ENCODE measurements at places on chromosomes 6 and 20. TPM values are rescaled to one million over a fixed set of nuclear protein-coding genes. Genes with fewer than 3 reads are reported as not detected.

DNA sequence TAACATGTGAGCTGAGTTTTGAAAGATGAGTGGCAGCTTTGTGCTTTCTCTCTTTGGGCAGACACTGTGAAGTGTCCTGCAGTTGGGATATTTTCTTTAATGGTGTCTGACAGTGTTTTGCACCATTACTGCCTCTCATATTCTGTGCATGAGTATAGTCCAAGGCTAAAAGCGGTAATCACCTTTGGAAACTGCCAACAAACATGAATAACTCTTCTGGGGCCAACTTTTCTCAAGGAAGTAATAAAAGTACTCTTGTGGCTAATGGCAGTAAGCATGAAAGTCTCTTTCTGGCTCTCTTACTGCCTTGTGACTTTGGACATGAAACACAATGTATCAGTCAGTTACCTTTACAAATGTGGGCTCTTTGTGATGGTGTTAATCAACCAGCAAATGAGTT lies 91.7 kb upstream of the SOX4 start:
- no peak for DNase-seq

The SEMG1 gene
- not detected for total RNA-seq

DNA sequence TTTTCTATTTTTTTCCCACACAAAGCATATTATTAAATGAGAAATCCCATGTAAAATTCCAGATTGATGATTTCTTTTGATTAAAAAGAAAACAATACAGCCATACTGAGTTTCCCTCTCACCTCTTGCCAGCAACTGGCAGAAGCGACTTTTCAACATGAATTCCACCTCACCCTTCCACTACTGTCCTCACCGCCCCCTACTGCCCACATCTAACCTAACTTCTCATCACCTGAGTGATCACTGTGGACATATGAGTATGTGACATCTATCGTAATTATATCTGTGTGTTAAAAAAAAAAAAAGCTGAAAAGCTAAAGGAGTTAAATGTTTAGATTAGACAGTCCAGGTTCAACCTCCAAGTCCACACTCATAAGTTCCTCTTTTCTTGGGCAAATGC lies 528.6 kb downstream of the PRKN start:
- no peak for DNase-seq

DNA sequence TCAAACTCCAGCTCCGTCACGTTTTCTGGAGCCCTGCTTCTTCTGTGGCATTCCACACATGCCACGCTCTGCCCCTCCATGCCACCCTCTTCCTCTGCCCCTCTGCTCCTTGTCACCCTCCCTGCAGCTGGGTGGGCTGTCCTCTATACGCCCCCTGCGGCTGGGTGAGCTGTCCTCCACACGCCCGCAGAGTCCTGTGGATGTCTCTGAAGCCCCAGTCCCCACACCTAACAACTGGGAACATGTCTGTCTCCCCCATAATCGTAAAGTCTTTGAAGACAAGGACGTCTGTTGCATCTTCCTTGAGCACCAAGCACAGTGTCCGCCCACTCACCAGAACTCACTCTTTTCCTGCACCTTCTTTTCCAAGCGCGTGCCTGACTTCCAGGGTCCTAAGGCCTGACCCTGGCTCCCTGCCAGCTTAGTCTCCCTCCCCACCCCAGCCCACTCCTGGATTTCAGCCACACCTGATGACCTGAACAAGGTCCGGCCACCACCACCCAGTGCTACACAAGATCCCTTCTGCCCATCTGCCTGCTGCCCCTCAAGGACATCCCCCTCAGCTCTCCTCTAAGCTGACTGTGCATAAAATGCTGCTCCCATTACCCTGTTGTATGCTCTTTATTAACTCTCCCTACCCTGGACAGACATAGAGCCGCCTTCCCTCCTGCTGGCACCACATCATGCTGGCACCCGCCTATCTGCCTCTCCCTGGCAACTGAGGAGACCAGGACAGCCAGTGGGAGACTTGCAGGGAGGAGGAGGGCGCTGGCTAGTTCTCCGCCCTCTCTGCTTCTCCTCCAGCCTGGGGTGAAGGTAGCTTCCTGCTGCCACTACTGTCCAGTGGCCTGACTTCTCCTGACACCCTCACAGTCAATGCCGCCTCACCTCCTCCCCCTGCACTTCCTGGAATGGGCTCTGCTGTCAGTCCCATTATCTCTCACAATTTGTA lies 10.7 kb upstream of the PRR18 start:
- DNase-seq = peak; percentile 38

GRCh38 chr6:134723081-134723871 lies 226.6 kb downstream of the ALDH8A1 start:
- DNase-seq = peak; percentile 59

DNA sequence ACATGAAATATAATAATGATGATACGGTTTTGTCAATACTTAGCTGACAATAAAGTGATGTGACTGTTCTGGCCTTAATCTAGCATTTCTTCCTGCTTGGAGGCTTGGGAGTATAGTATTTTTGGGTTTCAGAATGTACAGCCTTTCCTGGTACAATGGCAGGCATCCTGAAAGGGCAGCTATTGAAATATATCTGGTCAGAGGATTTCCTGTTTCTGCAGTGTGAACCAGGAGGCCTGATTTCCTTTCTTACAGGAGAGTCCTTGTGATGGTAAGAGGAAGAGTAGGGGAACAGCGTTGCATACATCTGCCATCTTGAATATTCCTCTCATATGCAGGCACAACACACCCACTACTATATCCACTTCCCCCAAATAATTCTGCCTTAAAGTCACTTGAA lies 93.7 kb downstream of the MYO6 start:
- no peak for DNase-seq

The TRIM10 gene
- not detected for total RNA-seq

The GPR63 gene
- 0.07 TPM for total RNA-seq

- DNase-seq = no peak
Observed at GRCh38 chr20:59752704-59753460, 148.5 kb downstream of the PHACTR3 start.

The SNAI1 gene
- total RNA-seq = 0.62 TPM

The C20orf202 gene
- total RNA-seq = not detected

The IL20RA gene
- total RNA-seq = not detected

DNA sequence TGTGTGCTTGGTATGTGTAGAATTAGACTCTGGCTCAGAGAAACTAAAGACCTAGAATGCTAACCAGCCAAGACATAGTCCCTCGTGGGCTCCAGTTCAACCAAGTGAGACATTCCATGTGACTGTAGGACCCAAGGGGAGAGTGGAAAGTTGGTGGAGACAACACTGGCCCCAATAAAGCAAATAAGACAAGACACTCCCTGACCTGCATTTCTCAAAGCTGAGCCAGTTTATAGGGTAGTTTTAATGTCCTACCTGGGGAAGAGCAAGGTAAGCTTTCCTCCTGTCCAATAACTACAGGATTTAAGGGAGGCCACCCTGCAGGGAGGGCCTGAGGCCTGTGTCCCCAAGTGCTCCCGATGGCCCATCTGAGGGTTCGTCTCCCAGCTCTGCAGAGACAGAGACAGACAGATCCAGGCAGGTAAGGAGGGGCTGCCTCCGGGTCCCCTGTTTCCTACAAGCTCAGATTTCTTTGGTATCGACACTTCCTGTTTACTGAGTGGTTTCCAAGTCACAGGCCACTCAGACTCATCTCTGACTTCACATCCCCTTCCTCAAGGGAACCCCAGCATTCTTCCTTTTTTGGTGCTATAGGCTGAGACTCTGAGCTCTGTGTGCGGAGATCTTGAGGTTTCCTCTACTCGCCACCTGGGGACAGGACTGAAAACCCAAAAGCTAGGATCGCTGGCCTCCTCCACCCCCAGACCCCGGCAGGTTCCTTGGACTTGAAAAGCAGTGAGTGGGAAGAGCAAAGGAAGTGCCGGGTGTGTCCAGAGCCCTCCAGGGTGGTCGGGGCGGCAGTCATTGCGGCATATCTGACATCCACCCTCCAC lies 92.4 kb downstream of the PRND start:
- DNase-seq = peak; percentile 21

GRCh38 chr20:63238514-63239125 lies 2.9 kb downstream of the BIRC7 start:
- no peak for DNase-seq

DNA sequence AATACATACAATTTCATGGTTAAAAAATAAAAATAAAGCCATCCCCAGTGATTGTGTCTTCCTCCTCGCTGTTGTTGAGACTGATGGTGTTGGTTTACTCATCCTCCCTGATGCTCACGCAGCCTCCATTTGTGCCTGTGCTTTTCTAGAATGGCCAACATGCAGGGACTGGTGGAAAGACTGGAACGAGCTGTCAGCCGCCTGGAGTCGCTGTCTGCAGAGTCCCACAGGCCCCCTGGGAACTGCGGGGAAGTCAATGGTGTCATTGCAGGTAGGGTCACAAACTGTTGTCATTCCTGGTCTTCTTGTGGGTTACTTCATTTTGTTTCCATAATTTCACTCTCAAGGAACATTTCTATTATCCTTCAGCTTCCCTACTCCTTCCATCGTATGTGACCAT lies 28.0 kb downstream of the CAP2 start:
- DNase-seq = no peak
